ENCODE measurements at places on chromosomes 5 and 9.

DNA sequence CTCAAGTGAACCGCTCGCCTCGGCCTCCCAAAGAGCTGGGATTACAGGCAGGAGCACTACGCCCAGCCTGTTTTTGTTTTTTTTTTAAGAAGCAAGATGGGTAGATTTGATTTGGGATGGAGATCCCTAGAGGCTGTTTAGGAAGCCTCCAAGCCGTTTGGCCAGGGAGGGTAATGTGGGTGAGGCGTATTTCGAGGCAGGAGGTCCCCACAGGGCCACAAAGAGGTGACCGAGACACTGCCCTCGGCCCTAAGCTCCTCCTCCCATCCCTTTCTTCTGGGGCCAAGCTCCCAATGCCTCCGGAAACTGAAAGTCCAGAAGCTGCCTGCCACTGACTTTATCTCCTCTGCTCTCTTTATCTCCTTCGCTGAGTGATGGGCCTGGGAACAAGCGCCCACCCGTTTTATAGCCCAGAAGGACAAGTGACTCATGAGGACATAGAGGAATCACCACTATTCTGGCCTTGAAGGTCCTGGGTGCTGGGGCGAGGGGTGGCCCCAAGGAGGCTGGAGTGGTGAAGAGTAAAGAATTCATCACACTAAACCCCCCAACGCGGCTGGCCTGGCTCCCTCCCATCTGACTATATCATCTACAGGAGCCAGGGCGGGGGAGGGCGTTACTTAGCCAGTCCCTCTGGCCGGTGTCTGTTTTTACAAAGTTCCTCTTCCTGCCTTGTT, 2.0 kb upstream of the RALGDS start:
- no peak for DNase-seq

- no peak for DNase-seq
Measured at GRCh38 chr9:72978744-72979143, 25.9 kb upstream of the ALDH1A1 start.

DNA sequence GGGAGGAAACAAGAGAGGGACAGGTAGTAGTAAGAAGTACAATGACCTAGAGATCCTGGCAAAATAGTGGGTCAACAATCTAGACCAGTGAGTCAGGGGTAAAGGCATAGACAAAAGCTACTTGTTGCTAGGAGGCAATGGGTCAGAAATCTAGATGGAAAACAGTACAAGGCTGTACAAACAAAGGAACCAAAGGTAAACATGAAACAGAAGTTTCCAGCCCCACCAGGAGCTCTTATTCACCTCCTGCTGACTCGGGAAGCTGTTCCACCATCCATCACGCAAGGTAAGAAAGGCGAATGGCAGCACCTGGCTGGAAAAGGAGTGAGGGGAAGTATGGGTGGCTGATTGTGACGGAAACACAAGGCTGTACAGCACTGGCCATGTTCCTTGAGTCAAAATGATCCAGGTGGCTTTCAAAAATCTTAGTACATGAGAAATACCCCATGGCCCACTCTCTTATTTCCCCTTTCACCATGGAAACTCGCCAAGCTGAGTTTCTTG, 70.5 kb upstream of the RAI14 start:
- DNase-seq: no peak

DNA sequence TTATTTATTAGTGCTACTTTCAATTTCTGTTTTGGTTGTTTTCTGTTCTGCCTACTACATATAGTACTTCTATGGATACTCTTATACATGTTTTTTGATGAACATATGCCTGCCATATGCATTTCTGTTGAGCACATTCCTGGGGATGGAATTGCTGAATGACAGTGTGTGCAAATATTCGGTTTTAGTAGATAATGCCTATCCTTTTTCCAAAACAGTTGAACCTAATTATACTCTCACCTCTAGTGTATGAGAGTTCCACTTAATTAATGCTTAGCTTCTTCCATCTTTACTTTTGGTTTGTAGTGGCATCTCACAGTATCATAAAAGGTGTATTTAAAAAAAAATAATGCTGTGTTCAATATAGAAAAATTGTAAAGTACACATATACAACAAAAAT, 96.8 kb downstream of the ADGRV1 start:
- no peak for DNase-seq

DNA sequence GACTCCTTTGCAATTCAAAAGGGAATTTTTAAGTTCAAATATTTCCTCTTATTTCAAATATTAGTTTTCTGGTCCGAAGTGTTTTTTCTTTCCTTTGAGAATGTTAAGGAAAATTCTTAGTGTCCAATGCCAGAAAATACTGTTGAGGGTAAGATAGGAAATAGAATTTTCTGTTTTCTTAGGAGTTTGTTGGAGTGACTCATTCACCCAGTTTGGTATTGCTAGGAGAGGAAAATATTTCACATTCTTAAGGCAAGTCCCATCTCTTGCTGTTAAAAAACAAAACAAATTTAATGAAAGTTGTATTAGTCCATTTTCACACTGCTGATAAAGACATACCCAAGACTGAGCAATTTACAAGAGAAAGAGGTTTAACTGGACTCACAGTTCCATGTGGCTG, 349.2 kb upstream of the ADAMTSL1 start:
- no peak for DNase-seq
